ENCODE measurements at places on chromosomes 2 and 18.

GRCh38 chr18:64707052-64707451, 558.2 kb upstream of the LINC00305 start:
- no peaks in the 10 kb centered on the region for H3K27me3 ChIP-seq
- DNase-seq, result no peak
- no peaks in the 10 kb centered on the region for H3K36me3 ChIP-seq
- H3K4me3 ChIP-seq, result no peak overlapping the region
- no peak overlapping the region for H3K27ac ChIP-seq
- H3K4me1 ChIP-seq, result no peaks in the 10 kb centered on the region

DNA sequence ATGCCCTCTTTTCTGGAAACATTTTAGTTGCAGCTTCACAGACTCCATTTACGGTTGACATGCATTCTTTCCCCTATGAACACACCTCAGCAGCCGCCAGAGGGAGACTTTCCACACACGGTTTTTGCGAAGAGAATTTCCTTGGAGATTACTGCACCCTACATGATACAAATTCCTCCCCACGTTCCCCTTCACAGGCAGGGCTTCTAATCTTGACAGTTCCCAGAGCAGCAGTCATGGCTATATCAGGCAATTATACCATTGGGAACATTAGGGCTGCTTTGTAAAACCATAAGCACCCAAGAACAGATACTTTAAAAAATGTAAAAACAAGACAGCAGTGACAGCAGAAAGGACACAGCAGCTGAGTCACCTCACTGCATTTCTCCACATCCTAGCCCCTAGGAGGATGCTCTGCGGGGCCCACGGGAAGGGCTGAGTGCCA, 253.8 kb downstream of the TGIF1 start:
- H3K27me3 ChIP-seq, result no peaks in the 10 kb centered on the region
- H3K27ac ChIP-seq, result no peak overlapping the region
- H3K4me1 ChIP-seq, result no peaks in the 10 kb centered on the region

DNA sequence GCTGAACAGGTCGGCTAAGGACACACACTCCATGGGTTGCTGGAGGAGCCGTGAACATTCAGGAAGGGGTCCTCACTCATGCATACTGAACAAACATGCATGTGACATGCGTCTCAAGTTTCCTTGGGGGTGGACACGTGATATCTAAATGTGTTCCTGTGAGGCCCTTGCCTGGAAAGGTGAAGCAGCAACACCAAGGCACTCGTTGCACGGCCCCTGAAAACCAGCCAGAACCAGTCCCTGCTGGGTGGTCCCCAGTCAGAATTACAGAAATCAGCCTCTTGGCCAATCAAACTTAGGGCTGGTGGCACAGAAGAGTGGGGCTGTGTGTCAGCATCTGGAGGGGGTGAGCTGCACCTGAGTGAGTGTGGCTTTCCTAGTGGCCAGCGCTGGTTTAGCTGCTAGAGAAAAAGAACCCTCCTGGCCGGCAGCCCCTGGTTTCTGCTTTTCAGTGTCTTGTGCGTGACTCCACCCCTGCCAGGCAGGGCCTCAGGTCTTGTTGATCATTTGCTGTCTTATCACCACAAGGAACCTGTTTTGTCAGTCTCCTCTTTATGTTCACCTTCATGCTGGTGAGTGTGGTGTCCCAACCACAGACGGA, 3.2 kb upstream of the AQP12B start:
- peak; percentile 42 for DNase-seq
- no peak overlapping the region for H3K27ac ChIP-seq
- no peak overlapping the region for H3K4me3 ChIP-seq
- no peaks in the 10 kb centered on the region for H3K27me3 ChIP-seq

GRCh38 chr2:124778076-124778475, 753.0 kb downstream of the CNTNAP5 start:
- H3K27me3 ChIP-seq, result no peaks in the 10 kb centered on the region
- DNase-seq, result no peak
- H3K27ac ChIP-seq, result no peak overlapping the region
- H3K4me1 ChIP-seq, result peaks cover 4% of the 10 kb centered on the region
- no peaks in the 10 kb centered on the region for H3K36me3 ChIP-seq

- no peak overlapping the region for H3K4me3 ChIP-seq
- DNase-seq, result no peak
- no peaks in the 10 kb centered on the region for H3K27me3 ChIP-seq
- H3K36me3 ChIP-seq, result no peaks in the 10 kb centered on the region
These were observed 1663.6 kb downstream of the SUCLG1 start for GRCh38 chr2:82795446-82795845.

DNA sequence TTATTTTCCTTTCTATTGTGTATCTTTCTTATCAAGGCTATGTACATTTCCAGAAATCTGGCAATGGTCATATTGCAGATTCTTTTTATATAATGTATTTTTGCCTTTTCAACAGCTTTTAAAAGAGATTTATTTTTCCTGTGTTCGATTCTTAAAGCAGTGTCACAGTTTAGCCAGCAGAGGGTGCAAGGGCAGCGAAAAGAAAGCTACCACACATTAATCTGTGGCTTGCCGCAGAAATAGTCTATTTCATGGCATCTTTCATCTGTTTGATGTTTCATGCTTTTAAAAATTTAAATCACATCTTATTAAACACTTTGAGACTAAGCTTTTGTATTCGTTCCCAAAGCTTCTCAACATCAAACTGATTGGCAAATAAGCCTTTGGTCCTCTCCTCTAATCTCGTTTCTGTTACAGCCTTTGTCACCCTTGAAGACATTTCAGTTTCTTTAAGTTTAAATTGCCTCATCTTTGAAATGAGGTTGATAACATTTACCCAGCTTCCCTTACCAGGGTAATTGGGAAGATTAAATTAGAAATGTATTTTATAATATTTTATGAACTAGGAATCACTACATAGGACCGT, 73.3 kb downstream of the PIK3C3 start:
- no peak overlapping the region for H3K4me3 ChIP-seq
- no peak overlapping the region for H3K27ac ChIP-seq
- peak; percentile 29 for DNase-seq
- no peaks in the 10 kb centered on the region for H3K36me3 ChIP-seq
- H3K27me3 ChIP-seq, result no peaks in the 10 kb centered on the region

DNA sequence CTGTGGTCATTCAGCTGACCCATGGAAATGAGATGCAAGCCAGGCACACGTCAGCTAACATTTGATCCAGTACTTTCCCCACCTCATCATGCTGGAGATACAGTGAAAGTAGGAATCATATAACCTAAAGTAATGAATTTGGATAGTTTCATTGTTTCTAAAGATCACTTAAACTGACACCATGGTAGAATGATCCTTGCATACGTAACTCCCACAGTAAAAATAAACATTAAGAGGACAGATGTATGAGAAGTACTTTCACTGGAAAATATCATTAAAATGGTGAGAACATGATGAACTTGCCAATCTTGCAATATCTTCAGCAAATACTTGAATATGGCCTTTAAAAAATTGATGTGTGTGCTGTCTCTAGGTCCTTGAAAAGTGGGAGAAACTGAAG, 85.4 kb downstream of the MAIP1 start:
- no peak overlapping the region for H3K4me3 ChIP-seq
- H3K36me3 ChIP-seq, result no peaks in the 10 kb centered on the region
- H3K4me1 ChIP-seq, result no peaks in the 10 kb centered on the region
- no peak overlapping the region for H3K27ac ChIP-seq
- DNase-seq, result no peak

DNA sequence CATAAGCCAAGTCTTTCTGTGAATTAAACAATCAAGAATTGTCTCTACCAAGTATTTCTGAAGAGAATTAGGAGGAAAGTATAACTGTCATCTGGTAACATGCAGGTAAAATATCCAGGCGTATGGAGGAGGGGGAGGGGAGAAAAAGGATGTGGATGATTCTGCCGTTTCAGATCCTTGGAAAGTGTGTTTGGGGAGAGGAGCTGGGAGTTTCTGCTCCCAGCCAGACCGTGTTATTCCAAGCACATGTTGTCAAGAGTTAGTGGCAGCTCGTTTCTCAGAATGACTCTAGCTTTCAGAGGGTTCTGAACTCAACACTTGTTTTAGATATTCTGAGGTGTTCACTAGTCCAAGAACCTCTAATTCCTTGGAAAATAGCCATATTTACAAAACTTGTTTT, 137.6 kb downstream of the FAM124B start:
- peaks cover 9% of the 10 kb centered on the region for H3K4me1 ChIP-seq
- no peak overlapping the region for H3K4me3 ChIP-seq
- no peak overlapping the region for H3K27ac ChIP-seq
- no peaks in the 10 kb centered on the region for H3K27me3 ChIP-seq

GRCh38 chr2:168948621-168949212, 47.6 kb downstream of the G6PC2 start:
- no peaks in the 10 kb centered on the region for H3K4me1 ChIP-seq
- peak; percentile 37 for DNase-seq
- no peak overlapping the region for H3K4me3 ChIP-seq
- H3K36me3 ChIP-seq, result no peaks in the 10 kb centered on the region
- H3K27ac ChIP-seq, result no peak overlapping the region

GRCh38 chr2:163436963-163437362, 298.8 kb downstream of the FIGN start:
- no peak overlapping the region for H3K27ac ChIP-seq
- H3K27me3 ChIP-seq, result no peaks in the 10 kb centered on the region
- no peak for DNase-seq
- no peak overlapping the region for H3K4me3 ChIP-seq
- H3K36me3 ChIP-seq, result no peaks in the 10 kb centered on the region

DNA sequence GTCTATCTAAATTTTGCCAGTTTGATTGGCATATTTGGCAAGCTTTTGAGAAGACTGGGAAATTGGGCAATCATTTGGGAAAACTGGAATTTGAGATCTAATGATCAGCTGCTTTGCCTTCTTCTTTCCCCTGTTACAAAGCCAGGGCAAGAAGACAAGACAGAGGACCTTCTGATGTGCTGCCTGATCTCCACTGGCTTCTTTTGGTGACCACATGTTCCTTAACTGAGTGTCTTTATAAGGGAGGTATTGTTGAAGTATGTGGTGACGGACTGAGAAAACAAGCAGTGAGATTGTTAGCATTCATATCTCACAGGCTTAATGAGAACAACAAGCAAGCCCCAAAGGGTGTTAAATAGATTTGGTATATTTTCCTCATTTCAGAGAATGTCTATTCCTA, 175.8 kb downstream of the SLC8A1 start:
- H3K27me3 ChIP-seq, result no peaks in the 10 kb centered on the region

- DNase-seq, result no peak
- peaks cover 9% of the 10 kb centered on the region for H3K4me1 ChIP-seq
- no peaks in the 10 kb centered on the region for H3K27me3 ChIP-seq
These were observed 381.2 kb downstream of the TXNL1 start for GRCh38 chr18:56257205-56257604.

DNA sequence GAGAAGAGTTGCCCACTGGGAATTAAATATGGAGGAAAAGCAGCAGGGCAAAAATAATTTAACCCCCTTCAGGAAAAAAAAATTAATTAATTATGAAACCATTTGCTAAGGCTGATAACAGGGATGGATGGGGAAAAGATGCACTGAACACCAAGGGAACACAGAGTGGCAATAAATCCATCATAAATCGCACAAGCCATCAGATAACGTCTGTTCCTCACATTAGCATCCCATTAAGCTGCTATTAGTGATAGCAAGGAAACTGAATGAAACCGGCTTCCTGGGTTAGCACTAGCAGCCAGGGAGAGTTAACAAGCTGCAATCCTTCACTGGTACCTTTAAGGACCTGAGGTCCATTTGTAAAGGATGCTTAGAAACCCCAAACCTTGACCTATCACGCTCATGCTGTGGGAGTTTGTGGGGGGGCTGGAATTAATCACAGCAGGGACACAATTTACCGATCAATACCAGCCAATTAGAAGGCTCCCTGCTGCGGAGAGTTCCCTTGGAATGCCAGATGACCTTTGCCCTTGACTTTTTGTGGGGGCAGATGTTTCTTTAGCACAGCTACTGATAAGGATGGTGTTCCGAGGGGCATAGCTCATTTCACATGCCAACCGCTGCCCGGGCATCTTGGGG, 175.5 kb upstream of the KLF7 start:
- no peak overlapping the region for H3K4me3 ChIP-seq
- H3K27ac ChIP-seq, result no peak overlapping the region
- H3K27me3 ChIP-seq, result no peaks in the 10 kb centered on the region
- H3K36me3 ChIP-seq, result no peaks in the 10 kb centered on the region

DNA sequence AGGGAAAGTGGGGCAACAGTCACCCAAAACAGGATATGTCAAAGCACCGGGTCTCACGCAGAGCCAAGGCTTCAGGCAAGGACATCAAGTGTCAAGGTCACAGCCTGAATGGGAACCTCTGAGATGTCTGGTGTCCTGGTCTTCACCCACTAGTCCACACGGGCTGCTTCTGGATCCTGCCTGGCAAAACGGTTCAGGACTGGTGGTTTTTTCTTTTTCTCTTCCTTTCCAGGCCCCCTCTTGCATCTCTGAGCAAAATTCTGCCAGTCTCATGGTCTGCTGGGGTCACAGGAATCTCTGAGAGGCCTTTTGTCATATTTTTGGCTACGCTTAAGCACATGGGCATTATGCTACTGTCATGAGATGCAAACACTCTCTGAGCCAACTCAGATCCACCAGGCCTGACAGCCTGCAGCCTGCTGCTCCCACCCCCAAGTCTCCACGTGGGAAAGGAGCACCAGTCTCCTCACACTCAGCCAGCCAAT, 518.2 kb upstream of the ZEB2 start:
- H3K27ac ChIP-seq, result no peak overlapping the region
- no peak for DNase-seq
- H3K36me3 ChIP-seq, result no peaks in the 10 kb centered on the region
- H3K4me3 ChIP-seq, result no peak overlapping the region

GRCh38 chr2:128986867-128987268, 668.2 kb upstream of the HS6ST1 start:
- no peak overlapping the region for H3K27ac ChIP-seq
- no peaks in the 10 kb centered on the region for H3K36me3 ChIP-seq
- DNase-seq, result no peak
- H3K4me3 ChIP-seq, result no peak overlapping the region

- no peaks in the 10 kb centered on the region for H3K27me3 ChIP-seq
- no peak for DNase-seq
- H3K36me3 ChIP-seq, result no peaks in the 10 kb centered on the region
These were observed 17.6 kb downstream of the PMAIP1 start for GRCh38 chr18:59917422-59917821.

DNA sequence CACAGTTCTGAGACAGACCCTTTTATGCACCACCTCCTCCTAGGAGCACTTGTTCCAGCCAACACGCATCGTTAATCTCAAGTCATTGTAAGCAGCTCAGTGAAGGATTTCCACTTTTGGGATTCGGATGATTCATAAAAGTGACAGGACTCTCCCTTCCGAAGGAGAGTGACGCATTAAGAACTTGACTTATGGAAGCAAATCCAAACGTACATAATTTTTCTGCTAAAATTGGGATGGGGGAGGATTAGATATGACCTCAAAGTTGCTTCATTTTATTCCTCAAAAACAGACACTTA, 165.7 kb downstream of the TWIST2 start:
- DNase-seq, result no peak
- no peaks in the 10 kb centered on the region for H3K27me3 ChIP-seq
- H3K4me3 ChIP-seq, result no peak overlapping the region
- no peak overlapping the region for H3K27ac ChIP-seq

Data from neural progenitor cell (in vitro differentiated cells).